Activated CD4-positive, alpha-beta T cell treated with anti-CD3 and anti-CD28 coated beads for 48 hours (primary cell): ENCODE measurements at places on chromosomes 13 and 19.
A peak's percentile ranks its signal among the peaks of the same experiment; 100 is the strongest.

GRCh38 chr19:28981518-28981917, 231.4 kb downstream of the UQCRFS1 start:
- no peak for DNase-seq

DNA sequence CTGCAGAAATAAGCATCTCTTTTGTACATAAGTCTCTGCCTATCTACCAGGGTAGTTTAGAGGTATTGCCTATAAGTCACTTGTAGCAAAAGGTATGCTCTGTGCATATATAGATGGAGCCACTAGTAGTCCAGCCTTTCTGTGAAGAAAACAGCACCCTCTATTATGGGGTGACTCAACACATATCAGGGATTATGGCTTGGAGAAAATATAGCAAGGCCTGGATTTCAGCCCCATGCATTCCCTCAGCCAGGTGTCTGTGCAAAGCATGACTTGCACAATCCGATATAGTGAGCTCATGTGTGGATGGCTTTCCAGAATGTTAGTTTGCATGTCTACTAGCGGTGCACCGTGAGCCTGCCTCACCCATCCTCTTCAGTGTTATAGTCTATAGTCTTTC, 13.4 kb upstream of the NALCN start:
- no peak for DNase-seq

DNA sequence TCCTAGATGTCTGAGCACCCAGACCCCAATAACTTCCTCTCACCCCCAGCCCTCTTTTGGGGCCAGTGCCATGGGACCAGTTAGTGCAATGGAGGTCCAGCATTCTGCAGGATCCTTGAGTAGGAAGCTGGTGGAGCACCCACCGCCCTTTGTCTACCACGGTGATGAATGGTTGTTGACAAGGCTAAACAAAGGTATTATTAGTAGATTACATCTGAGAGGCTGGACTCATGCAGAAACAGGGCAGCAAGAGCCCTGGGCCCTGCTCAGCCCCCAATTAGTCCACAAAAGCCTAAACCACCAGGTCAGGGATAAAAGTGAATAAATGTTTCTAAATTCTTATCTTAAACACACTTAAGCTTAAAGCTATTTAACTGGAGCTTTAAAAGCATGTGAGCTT, 196.5 kb upstream of the TSHZ3 start:
- DNase-seq = no peak

DNA sequence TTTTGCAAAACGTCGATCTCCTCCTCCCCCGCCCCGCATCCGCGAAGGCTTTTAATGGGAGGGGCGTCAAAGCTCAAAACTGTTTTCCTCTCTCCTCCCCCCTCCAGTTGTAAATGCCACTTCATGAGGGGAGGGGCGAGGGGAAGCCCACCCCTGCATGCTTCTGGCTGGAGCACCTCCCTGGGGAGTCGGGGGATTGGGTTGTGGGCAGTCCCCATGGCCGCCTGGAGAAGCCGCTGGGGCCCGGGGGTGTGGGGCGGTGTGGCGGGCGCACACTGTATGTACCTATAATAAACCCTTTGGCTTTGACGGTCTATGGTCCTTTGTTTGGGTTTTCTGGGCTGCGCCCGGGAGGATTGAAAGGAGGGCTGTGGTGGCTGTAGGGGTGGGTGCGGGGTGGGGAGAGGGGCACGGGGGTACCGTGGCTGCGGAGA, 505 bp upstream of the SHKBP1 start:
- DNase-seq = peak; percentile 26

- no peak for DNase-seq
These were observed 11.2 kb upstream of the ATG4D start for GRCh38 chr19:10532457-10532856.

- DNase-seq = no peak
These were observed 6.8 kb upstream of the ZNF135 start for GRCh38 chr19:58052256-58052655.

DNA sequence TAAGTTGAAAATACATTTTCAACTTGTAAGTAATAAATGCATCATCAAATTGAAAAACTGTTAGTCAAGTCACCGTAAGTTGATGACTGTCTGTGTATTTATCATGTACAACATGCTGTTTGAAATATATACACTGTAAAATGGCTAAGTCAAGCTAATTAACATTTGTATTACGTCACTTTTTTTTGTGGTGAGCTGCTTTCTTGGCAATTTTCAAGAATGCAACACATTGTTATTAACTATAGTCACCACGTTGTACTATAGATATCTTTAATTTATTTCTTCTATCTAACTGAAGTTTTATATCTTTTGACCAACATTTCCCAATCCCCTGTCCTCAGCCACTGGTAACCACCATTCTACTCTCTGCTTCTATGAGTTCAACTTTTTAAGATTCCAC, 57.0 kb downstream of the RBM26 start:
- no peak for DNase-seq

DNA sequence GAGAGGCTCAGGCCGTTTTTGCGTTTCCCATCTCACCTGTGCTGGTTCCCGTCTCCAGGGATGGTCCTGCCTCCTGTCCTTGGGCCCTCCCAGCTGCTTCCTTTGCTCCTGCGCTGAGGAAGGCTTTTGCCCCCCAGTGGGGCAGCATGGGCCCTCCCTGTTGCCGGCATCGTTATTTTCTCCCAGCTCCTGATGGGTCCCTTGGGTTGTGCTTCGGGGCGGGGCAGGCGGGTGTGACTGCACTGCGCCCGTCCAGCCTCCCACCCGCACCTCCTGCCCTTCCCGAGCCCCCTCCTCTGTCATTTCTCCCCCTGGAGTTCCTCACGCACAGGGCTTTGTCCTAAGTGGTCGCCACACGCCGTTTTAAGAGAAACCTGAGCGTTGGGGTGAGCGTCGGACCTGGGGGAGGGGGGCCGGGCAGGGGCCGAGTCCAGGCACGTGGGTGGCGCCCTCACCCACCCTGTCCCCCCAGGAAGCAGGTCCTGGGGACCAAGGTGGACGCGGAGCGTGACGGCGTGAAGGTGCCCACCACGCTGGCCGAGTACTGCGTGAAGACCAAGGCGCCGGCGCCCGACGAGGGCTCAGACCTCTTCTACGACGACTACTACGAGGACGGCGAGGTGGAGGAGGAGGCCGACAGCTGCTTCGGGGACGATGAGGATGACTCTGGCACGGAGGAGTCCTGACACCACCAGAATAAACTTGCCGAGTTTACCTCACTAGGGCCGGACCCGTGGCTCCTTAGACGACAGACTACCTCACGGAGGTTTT, 2.8 kb upstream of the GZMM start:
- DNase-seq = no peak

DNA sequence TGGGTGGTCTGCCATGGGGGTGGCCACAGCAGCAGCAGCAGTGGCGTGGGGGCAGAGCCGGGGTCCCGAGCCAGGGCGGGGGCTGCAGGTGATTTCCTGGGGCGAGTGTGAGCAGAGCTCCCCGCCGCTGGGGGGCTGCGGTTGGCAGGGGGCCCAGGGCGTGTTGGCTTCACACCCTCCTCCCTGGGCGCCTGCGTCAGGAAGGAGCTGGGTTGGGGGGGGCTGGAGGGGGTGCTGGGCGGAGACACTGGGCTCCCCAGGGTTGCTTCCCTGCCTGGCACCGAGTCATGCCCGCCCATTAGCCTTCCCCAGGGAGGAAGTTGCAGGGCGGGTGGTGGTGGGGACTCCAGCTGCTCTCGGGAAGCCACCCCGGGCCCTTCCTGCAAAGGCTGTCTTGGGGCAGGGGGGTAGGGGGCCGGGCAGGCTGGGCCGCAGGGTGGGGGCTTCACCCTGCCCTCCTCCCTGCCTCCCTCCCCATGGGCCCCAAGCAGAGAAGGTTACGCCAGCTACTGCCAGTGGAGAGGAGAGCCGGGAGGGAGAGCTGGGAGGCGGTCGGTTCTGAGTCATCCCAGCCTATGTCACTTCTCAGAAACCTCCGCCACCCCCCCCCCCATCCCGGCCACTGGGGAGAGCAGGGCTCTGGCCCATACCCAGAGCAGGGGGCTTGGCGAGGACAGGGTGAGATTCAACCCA, 4.6 kb downstream of the MIDN start:
- DNase-seq = peak; percentile 82

DNA sequence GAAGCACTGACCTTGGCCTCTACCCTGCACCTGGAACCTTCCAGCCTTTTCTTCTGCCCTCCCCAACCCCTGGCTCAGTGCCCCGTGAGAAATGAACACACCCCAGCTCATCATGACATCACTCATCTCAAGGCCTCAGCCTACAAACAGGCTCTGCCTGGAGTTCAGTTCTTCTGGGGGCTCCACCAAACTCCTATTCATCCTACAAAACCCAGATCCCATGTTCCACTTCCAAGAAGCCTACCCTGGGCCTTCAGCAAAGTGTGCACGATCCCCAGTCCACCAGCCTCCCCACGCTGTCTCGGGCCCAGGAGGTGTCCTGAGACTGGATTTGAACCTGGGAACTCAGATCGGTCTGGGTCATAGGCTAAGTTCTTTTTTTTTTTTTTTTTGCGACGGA, 9.0 kb upstream of the SHC2 start:
- no peak for DNase-seq

DNA sequence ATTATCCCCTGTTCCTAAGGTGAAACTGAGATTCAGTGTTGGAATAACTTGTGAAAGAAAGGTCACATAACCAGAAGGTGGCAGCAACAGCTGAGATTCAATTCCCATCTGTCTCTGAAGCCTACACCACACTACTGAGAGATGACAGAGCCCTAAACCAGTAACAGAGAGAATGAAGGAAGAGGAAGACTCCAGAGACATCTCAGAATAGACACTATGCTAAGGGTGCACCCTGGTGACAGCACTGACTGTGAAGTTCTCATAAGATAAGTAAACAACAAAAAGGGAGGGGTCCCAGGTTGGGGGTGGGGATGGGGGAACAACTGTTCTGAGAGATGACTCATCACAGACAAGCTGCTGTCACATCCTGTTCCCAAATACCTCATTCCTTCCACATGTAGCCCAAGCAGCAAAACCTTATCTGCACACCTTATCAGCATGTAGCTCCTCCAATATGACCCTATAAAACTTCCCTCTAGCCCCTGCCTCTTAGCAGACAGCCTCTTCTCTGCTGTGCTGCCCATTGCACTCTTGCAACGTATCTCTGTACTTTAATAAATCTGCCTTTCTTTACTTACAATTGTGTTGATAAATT, 46.5 kb downstream of the UTP14C start:
- DNase-seq = peak; percentile 24

GRCh38 chr13:47908197-47908902, 92.7 kb downstream of the SUCLA2 start:
- no peak for DNase-seq

- no peak for DNase-seq
These were observed 316.9 kb upstream of the TSHZ3 start for GRCh38 chr19:31666126-31666525.

DNA sequence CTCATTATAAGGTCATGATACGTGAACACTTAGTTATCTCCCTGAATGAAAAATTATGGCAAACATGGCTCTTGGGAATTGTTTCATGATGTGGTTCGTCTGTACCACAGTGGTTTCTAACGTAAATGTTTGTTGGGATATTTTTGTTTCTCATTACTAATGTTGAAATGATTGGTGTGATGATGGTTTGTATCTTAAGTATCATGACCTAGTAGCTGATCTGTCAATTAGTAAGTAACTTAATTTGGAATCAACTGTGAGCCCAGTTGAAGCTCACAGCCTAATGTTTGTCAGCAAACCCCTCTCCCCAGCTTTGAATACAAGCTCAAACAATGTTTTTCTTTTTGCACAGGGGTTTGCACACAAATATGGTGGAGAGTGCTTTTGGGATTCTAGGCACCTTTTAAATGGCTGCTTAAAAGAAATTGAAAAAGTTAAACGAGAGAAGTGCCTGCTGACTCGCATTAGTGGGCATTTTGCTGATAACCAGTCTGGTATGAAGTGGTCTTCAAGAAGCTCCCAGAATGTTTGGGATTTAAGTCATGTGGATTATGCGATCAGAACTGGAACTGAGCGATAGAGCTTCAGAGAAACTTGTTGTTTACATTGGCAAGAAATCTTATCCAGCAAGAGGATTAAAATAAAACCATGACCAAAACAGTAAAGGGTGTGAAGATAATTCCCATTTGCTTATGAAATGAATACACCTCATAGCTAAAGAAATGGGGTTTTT, 68.2 kb downstream of the LMO7 start:
- no peak for DNase-seq

GRCh38 chr19:16265890-16266585, 58.6 kb upstream of the KLF2 start:
- no peak for DNase-seq

GRCh38 chr19:32355309-32355708, 9.9 kb downstream of the ZNF507 start:
- DNase-seq = no peak

DNA sequence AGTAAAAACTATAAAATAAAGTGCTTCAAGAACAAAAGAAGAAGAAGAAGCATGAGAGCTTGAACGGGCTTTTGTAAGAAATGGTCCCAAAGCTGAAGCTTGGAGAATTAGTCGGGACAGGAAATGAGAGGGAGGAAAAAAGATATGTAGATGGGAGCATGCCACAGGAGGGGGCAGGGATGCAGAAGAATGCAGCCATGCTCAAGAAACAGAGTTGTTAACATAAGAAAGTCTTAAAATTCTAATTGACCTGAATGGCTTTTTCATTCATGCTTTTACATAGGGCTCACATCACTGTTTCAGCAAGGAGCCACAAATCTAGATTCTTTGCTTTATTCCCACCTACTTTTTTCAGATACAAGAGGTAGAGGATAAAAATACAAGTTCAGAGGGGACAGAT, 27.7 kb upstream of the NBEA start:
- no peak for DNase-seq

DNA sequence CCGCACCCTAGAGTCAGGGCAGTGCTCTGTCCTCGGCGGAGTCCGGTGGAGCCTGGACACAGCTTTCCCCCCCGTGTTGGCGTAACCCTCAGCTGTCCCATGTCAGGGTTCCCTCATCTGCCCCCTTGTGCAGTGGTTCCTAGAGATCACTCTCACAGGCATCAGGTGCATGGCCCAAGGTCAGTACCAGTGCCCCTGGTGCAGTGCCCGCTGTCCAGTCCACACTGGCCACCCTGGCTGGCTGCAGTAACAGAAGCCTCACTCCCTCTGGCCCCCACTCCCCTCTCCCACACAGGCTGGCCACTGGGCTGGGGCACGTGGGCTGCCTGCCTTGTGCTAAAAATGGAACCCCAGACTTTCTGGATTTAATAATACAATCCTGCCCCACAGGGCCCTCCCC, 49.6 kb upstream of the C1QTNF9B start:
- no peak for DNase-seq

DNA sequence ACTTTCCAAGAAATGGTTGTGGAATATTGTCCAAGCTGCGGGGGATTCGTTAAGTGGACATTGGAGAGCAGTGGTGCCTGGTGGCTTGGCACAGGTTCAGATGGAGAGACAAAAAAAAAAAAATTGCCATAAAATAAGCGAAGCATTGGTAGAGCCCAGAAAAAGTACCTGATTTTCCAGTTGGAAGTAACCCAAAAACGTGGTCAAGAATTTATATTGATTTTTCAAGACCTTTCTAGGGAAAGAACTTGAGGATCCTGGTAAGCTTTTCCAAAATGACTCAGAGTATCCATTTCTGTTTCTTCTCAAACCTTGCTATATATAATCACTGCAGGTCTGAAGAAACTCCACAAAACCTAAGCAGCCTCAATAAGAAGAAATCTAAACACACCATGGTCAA, 94.6 kb downstream of the ING1 start:
- DNase-seq = no peak
